Ovary (tissue), 10 donors: ENCODE measurements at places on chromosomes 7 and 10. TPM values are rescaled to one million over a fixed set of nuclear protein-coding genes. Genes with fewer than 3 reads are reported as not detected.

DNA sequence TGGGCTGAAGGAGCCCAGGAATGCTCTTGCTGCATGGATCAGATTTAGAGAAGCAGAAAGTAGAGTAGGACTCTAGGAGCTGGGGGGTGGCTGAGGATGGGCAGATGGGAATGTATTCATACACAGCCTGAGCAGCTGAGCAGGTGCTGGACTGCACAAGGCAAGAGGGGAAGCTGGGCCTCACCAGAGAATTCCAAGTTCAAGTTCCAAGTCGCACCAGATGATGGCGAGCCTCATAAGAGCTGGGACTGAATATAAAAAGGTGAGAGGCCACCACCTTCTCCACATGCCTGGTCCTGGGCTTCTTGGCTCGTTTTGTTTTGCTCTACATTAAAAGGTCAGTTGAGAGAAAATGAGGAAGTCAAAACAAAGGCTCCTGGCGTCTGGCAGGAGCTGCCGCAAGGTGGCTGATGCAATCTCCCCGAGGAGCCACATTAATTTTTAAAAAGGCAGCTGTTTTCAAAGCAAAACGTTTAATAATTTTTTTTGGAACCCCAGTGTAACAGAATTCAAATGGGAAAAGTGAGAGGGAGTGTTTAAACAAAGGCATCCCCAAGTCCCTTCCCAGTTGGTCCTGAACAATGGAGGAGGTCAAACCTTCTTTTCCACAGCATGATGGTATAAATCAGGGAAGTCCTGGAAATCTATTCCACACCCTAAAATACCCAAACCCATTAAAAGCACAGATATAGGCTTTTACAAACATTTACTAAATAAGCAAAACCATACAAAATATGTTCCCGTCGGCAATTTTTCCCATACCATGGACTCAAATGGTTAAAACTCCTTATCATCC, 9.5 kb downstream of the CYREN start:
- no peaks in the 10 kb centered on the region for H3K36me3 ChIP-seq
- no peaks in the 10 kb centered on the region for H3K27me3 ChIP-seq

SYT15B gene
- total RNA-seq: 2.8 TPM

DNA sequence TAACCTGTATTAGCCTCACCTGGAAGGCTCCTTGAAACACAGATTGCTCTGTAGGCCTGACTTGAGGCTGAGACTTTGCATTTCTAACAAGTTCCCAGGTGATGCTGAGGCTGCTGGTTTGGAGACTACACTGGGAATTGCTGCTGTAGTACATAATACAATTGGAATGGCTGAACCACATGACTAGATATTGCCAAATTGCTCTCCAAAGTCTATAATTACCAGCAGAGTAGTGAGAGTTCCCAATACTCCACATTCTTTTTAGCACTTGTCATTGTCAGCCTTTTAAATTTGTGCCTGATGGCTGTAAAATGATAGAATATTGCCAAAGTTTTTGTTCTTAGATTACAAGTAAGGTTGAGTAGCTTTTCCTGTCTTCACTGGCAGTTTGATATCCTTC, 39.9 kb downstream of the PLEKHA8 start:
- DNase-seq: no peak
- no peaks in the 10 kb centered on the region for H3K27me3 ChIP-seq
- H3K36me3 ChIP-seq: no peaks in the 10 kb centered on the region
- H3K4me3 ChIP-seq: no peak overlapping the region

LRRD1 gene
- not detected for total RNA-seq

LEP gene
- 0.23 TPM for total RNA-seq

- no peak for DNase-seq
- no peak overlapping the region for H3K4me3 ChIP-seq
- H3K27me3 ChIP-seq: no peaks in the 10 kb centered on the region
- H3K27ac ChIP-seq: no peak overlapping the region
- H3K36me3 ChIP-seq: no peaks in the 10 kb centered on the region
Observed at GRCh38 chr10:5648494-5649457, 17.6 kb downstream of the ASB13 start.

DNA sequence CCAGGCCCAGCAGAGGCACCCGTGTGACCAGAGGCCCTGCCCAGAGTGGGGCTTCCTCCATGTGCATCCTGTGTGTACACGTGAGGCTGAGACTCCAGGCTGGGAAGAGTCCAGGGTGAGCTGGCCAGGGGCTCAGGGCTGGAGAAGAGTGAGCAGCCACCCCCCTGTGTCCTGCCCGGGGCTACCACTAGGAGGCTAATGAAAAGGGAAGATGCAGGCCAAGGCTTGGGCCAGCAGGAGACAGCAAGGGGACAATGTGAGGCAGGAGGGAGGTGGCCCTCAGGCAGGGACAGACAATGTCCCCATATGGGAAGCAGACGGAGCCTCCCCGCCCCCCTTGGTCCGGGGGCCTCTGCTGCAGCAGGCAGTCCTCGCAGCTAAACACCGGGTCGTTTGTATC, 102.0 kb downstream of the HIF1AN start:
- H3K4me1 ChIP-seq: no peaks in the 10 kb centered on the region
- no peaks in the 10 kb centered on the region for H3K36me3 ChIP-seq
- H3K4me3 ChIP-seq: no peak overlapping the region
- no peak for DNase-seq
- H3K27me3 ChIP-seq: no peaks in the 10 kb centered on the region

BEND7 gene
- 14.4 TPM for total RNA-seq

GRCh38 chr7:78296046-78296597, 497.5 kb downstream of the PHTF2 start:
- H3K4me3 ChIP-seq: no peak overlapping the region
- H3K36me3 ChIP-seq: no peaks in the 10 kb centered on the region
- no peaks in the 10 kb centered on the region for H3K4me1 ChIP-seq
- no peak for DNase-seq
- H3K27ac ChIP-seq: no peak overlapping the region

DNA sequence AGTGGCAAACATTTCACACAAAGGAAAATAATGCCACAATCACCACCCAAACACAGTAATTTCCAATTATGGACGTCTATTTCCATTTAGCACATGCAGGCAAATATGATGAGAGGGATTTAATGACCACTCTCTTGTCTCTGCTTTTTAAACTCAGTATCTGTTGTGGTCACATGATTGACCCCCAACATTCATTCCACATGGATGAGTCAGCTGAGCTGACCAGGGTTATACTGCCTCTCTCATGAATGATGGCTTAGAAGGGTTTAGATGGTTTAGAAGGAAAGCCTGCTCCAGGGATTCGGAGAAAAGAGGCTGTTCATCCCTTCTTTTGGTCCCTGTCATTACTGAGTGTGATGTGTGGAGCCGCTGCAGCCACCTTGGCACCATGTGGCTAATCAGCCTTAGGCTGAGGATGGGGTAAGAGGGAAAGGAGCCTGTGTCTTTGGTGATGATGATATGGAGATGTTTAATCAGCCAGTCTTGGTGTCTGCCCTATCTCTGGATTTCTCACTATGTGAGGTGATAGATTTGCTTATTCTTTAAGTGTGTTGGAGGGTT, 38.2 kb upstream of the JAKMIP3 start:
- no peak overlapping the region for H3K4me3 ChIP-seq
- no peaks in the 10 kb centered on the region for H3K36me3 ChIP-seq
- DNase-seq: no peak
- no peak overlapping the region for H3K27ac ChIP-seq

H2BK1 gene
- not detected for total RNA-seq

IDI2 gene
- not detected for total RNA-seq

TWIST1 gene
- total RNA-seq: 8.6 TPM

GRCh38 chr10:31126593-31126992, 94.9 kb upstream of the ZNF438 start:
- no peak for DNase-seq
- no peak overlapping the region for H3K27ac ChIP-seq
- no peaks in the 10 kb centered on the region for H3K4me1 ChIP-seq
- no peak overlapping the region for H3K4me3 ChIP-seq

DNA sequence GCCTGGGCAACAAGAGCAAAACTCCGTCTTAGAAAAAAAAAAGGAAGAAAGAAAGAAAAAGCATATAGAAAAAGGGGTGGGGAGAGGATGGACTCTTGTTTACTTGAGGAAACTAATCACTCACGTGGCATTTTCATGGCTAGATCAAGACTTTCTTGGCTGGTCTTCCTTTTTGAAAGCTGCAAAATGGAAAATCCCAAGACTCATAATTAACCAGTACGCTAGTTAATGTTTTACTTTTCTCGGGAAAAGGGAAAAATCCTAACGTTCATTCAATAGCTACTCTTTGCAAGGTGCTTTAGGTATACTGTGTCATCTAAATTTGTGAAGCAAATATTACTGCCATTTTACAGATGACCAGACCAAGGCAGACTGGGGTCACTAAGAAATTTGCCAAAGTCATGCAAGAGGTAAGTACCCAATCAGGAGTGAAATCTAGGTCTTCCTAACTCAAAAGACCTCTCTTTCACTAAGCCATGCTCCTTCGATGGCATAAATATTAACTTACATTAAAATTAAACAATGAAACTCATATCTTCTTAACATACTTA, 24.4 kb downstream of the NAPEPLD start:
- no peaks in the 10 kb centered on the region for H3K27me3 ChIP-seq
- H3K4me3 ChIP-seq: no peak overlapping the region
- H3K27ac ChIP-seq: no peak overlapping the region
- no peaks in the 10 kb centered on the region for H3K4me1 ChIP-seq
- H3K36me3 ChIP-seq: no peaks in the 10 kb centered on the region

GRCh38 chr10:35212856-35213255, 86.2 kb downstream of the CREM start:
- H3K27me3 ChIP-seq: no peaks in the 10 kb centered on the region
- H3K4me3 ChIP-seq: no peak overlapping the region
- H3K36me3 ChIP-seq: no peaks in the 10 kb centered on the region
- no peak for DNase-seq
- H3K4me1 ChIP-seq: no peaks in the 10 kb centered on the region

MKRN1 gene
- total RNA-seq: 84.2 TPM

C7orf57 gene
- 0.32 TPM for total RNA-seq

GRCh38 chr7:130622866-130623265, 45.7 kb downstream of the COPG2 start:
- no peak for DNase-seq
- no peaks in the 10 kb centered on the region for H3K27me3 ChIP-seq
- no peak overlapping the region for H3K27ac ChIP-seq
- no peak overlapping the region for H3K4me3 ChIP-seq
- no peaks in the 10 kb centered on the region for H3K36me3 ChIP-seq

MSMB gene
- total RNA-seq: not detected

TEX36 gene
- not detected for total RNA-seq

HMX3 gene
- total RNA-seq: not detected

GRCh38 chr10:37760817-37761216, 96.6 kb downstream of the ZNF248 start:
- H3K27me3 ChIP-seq: no peaks in the 10 kb centered on the region
- H3K4me1 ChIP-seq: no peaks in the 10 kb centered on the region
- no peaks in the 10 kb centered on the region for H3K36me3 ChIP-seq
- H3K4me3 ChIP-seq: no peak overlapping the region
- H3K27ac ChIP-seq: no peak overlapping the region

PPP1R17 gene
- total RNA-seq: not detected

- H3K4me1 ChIP-seq: no peaks in the 10 kb centered on the region
- no peaks in the 10 kb centered on the region for H3K36me3 ChIP-seq
- peak overlapping the region; percentile 99 for H3K27ac ChIP-seq
- H3K4me3 ChIP-seq: peak overlapping the region; percentile 66
- no peaks in the 10 kb centered on the region for H3K27me3 ChIP-seq
Observed at GRCh38 chr10:18140957-18141845, 977 bp downstream of the CACNB2 start.

DNA sequence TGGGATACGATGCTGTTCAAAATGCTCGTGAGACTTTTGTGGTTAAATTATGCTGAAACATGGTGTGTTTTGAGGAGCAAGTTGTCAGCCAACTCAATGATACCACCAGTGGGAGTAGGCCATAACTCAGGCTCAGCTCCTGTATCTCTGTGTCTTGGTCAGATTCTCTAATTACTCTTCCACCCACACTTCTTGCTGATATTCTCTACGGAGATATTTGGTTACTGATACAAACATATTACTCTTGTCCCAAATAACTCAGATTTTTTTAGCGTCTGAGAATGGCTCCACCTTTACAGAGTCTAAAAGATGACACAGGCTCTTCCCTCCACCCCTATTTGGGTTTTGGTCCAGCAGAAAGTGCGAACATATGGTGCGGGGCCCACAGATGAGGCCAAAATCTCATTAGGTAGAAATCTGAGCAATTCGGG, 168.9 kb downstream of the PKD1L1 start:
- H3K4me3 ChIP-seq: no peak overlapping the region
- H3K27me3 ChIP-seq: no peaks in the 10 kb centered on the region
- H3K27ac ChIP-seq: no peak overlapping the region
- no peaks in the 10 kb centered on the region for H3K36me3 ChIP-seq

GRCh38 chr10:121326905-121327304, 271.3 kb downstream of the FGFR2 start:
- no peaks in the 10 kb centered on the region for H3K4me1 ChIP-seq
- no peaks in the 10 kb centered on the region for H3K36me3 ChIP-seq
- H3K27me3 ChIP-seq: no peaks in the 10 kb centered on the region
- no peak for DNase-seq

ANKRD61 gene
- 1.5 TPM for total RNA-seq

- no peaks in the 10 kb centered on the region for H3K27me3 ChIP-seq
- no peaks in the 10 kb centered on the region for H3K36me3 ChIP-seq
- no peaks in the 10 kb centered on the region for H3K4me1 ChIP-seq
- DNase-seq: no peak
- H3K27ac ChIP-seq: no peak overlapping the region
- H3K4me3 ChIP-seq: no peak overlapping the region
Observed at GRCh38 chr7:48887500-48887899, 36.8 kb upstream of the CDC14C start.

GRCh38 chr10:60731134-60731885, 47.0 kb upstream of the CDK1 start:
- DNase-seq: no peak
- no peak overlapping the region for H3K4me3 ChIP-seq
- H3K27me3 ChIP-seq: no peaks in the 10 kb centered on the region
- no peaks in the 10 kb centered on the region for H3K36me3 ChIP-seq
- H3K4me1 ChIP-seq: no peaks in the 10 kb centered on the region

LIPM gene
- not detected for total RNA-seq

DNA sequence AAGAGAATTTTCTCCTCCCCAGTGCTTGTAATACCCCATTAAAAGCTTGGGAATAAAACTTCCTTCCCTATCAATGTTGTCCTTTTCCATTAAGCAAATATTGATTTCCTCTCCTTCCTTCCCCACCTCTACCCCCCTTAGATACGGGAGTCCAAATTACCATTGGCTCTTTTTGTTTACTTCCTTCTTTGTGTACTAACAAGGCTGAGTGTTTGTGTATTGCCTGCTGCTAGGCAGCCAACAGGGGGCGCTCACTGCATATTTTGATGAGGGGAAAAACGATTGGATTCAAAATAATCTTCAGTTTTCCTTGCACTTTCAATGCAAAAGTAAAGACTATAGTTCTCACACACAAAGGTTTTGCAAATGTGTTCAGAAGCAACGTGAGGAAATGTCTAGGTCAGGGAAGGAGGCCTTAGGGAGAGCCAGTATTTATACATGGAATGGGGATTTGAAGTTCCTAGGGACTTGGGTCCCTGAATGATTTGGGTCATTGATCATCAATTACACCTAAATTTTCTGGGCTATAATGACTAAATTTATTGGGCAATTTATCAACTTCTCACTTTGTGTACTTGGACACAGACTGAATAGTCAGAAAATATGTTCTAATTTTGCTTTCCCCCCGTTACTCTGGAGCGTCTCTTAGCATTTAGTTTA, 23.6 kb upstream of the VPS41 start:
- no peaks in the 10 kb centered on the region for H3K4me1 ChIP-seq
- peak; percentile 75 for DNase-seq
- H3K4me3 ChIP-seq: no peak overlapping the region
- no peaks in the 10 kb centered on the region for H3K27me3 ChIP-seq
- H3K36me3 ChIP-seq: no peaks in the 10 kb centered on the region
- H3K27ac ChIP-seq: no peak overlapping the region

ZKSCAN1 gene
- total RNA-seq: 73.5 TPM
